Renal pelvis (tissue), 12 donors: ENCODE measurements at places on chromosomes 3 and 15.

GRCh38 chr3:65174713-65175112, 486.9 kb upstream of the ADAMTS9 start:
- DNase-seq, result no peak

DNA sequence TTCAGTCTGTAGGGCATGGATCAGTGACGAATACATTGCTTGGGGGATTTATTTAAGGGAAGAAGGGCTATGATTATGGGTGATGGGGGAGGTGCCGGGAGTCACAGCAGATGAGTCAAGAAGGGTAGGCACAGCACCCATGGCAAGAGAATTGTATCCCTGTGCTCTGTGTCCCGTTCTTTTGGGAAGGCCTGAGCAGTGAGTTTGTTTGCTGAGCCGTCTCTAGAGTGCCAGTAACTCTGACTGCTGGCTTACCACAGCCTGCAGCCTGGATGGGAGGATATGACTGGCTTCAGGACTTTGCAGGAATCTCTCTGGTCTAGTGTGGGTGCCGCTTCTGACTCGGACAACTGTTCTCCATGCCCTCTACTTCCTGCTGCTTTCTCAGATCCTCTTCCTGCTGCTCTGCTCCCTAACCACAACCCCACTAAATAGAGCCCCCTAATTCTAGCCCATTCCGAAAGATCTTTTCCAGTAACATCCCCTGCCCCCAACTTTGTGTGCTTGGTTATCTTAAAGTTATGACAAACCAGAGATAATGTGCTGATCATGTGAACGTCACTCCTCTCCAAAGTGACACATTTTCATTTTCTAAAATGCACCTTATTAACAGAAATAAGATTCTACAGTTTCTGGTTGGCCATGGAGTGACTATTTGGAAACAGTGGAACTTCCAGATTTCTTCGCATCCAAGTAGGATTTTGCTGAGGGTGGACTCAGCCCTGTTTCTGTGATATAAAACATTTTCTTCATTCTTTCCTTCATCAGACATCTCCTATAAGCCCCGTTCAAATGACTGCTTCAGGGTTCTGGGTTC, 239.0 kb downstream of the SLCO3A1 start:
- DNase-seq, result no peak

- no peak for DNase-seq
These were observed 41.0 kb upstream of the ABHD10 start for GRCh38 chr3:111937871-111938270.

GRCh38 chr15:73364070-73364469, 4.7 kb downstream of the HCN4 start:
- DNase-seq, result no peak

DNA sequence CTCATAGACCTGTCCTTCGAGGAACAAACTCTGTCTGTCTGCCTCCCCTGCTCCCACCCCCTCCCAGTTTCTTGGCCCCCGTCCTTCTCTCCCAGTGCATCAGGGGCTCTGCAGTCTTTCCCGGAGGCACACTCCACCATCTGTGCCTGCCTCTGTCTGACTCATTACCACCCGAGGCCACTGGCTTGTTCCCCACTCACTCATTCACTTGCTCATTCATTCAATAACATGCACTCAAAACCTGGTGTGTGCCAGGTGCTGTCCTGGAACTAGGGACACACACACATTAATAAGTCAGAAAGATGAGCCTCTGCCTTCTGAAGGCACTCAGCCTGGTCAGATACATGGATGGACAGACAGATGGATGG, 12.4 kb downstream of the AMIGO3 start:
- no peak for DNase-seq

- DNase-seq, result no peak
These were observed 305.6 kb upstream of the SEMA6D start for GRCh38 chr15:47411733-47412132.

DNA sequence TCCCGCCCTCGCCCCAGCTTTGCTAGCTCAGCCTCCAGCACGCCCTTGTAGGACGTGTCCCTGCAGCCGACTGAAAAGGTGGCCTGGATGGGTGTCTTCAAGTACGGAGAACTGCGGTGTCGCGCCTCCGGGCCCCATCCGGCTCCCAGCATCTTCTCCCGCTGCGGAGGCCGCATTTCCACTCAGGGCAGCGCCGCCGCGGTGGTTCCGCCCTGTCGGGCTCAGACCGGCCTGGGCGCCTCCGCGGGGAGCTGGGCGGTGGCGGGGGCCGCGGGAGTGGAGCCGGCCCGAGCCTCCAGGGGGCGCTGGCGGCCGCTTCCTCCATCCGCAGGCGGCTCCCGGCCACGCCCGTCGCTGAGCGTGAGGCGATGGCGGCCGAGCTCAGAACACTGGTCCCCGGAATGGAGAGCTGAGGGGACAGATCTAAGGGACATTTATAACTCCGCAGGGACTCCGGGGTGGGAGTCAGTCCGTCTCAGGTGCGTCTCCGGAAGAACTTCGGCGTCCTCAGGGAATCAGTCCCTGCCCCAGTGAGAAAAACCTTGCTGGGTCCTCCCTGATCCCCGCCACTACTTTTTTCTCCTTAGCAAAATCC, 13.6 kb upstream of the SMCO1 start:
- DNase-seq, result peak; percentile 73

- no peak for DNase-seq
These were observed 285.8 kb upstream of the SEMA6D start for GRCh38 chr15:47431501-47431900.

- DNase-seq, result no peak
These were observed 22.5 kb downstream of the CHST14 start for GRCh38 chr15:40493089-40493840.

DNA sequence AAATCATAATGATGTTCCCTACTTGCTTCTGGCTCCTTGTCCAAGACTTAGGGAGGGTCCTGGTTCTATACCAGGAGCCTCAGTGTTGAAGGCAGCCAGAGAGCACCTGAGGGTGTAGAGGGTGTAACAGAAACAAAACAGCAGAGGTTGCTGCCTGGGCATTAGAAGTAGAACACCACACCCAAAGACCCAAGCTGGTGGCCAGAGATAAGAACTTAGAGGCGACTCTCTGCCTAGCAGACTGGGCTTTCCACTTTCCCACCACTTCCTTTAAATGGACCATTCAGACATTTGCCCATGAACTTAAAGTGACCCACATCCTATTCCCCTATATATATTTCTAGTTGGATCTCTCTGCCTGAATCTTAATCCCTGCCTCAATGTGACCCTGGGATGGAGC, 189.8 kb downstream of the KLF13 start:
- no peak for DNase-seq

DNA sequence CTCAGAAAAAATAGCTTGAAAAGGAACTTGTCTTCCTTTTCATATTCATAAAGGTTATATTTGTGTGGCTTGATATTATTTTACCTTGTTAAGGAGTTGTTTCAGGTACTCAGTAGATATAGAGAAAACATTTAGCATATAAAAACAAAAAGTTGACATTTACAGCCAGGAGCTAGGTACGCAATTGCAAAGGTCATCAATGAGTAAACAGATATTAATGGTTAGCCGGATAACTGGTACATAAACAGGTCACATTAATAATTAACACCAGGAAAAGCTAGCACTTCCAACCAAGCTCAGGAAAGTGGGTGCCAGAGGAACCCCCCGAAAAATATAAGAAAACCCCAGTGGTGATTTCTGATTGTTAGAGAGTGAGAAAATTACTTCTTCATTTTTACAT, 146.6 kb upstream of the NR2F2 start:
- DNase-seq, result no peak

- DNase-seq, result no peak
These were observed 6.4 kb downstream of the SIAH2 start for GRCh38 chr3:150756491-150757059.

- DNase-seq, result no peak
These were observed 82.3 kb downstream of the RBPMS2 start for GRCh38 chr15:64693134-64693533.

DNA sequence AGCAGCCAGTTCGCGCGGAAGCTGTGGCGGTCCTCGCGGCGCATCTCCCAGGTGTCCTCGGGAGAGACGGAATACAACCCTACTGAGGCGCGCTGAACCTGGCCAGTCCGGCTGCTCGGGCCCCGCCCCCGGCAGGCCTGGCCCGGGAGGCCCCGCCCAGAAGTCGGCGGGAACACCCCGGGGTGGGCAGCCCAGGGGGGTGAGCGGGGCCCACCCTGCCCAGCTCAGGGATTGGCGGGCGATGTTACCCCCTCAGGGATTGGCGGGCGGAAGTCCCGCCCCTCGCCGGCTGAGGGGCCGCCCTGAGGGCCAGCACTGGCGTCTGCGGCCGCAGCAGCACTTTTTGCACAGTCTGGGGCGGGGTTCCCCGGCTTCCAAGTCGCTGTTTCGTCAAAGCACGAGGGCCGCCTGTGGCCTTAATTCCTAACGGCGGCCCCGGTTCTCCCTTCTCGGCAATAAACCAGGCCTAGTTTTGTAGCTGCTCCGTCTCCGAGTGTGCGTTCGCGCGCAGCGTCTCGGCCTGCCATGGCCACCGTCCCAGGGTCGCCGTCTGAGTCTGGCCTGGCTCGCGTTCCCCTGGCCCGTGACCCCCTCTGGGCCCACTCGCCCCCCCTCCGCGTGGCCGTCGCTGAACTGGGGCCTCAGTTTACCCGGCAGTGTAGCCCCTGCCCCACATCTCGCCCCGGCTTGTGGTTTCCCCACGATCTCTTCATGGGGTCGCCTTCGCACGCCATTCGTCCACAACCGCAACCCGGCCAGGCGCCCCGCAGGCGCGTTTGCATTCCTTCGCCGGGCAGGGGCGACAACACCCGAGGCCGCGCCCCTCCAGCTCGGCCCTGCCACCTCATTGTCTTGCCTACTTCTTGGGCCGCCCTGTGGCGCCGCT, 30.0 kb downstream of the NBEAL2 start:
- peak; percentile 93 for DNase-seq

DNA sequence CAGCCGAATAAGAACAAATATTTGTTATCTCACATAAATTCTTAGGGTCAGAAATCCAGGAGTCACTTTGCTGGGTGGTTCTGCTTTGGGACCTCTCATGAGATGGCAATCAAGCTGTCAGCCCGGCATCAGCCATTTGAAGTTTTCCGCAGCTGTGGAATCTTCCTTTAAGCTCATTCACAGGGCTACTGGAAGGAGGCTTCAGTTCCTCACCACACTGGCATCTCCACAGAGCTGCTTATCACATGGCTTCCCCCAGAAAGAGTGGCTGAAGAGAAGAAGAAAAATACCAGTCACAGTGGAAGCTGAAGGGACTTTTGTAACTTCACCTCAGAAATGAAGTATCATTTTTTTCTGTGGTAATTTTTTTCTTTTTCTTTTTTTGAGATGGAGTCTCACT, 267.7 kb downstream of the CHL1 start:
- DNase-seq, result no peak

DNA sequence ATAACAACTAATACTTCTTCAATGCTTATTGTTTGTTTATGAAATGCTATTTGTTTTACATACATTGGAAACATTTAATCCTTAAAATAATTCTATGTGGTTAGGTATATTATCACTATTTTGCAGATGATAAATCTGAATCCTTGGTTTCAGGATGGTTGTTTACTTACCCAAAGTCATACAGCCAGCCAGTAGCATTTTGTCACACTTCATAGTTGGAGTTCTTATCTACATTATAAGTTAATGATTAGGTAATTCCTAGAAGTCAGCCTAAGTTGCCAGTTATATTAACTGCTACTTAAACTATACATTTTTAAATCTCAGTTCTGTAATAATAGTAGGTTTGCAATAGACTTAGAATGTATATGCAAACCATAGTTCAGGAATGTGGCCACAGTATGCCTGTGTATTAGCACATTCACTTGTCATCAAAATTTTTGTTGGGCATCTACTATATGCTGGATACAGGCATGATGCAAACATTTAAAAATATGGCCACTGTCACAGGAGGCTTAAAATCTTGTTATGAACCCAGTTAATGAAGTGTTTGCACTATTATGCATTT, 187.9 kb downstream of the UBE2E2 start:
- DNase-seq, result no peak

DNA sequence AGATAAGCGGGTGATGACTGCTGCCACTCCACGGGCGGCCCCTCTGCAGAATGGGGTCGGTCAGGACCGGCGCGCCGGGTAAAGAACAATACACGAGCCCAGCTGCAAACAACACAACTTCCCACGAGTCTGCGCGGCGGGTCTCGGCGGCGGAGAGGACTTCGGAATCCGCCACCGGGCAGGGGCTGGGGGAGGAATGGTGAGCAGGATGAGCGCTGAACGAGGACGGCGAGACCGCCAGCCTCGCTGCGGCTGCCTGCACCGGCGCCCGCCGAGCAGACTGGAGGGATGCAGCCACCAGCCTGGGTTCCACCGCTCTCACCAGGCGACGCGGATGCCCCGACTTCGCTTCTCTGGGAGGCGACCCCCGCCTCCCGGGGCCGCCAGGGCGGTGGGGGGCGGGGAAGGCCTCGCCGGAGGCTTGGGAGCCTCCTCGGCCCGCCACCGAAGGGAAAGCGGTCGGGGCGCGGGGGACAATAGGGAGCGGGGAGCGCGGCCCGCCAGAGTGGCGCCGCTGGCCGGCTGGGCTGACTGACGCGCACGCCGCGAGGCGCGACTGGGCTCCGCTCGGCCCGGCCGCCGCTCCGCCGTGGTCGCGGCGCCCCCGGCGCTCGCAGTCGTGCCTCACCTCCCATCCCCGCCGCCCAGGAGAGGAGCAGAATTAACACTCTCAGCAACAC, 515 bp downstream of the ADAM10 start:
- peak; percentile 54 for DNase-seq

DNA sequence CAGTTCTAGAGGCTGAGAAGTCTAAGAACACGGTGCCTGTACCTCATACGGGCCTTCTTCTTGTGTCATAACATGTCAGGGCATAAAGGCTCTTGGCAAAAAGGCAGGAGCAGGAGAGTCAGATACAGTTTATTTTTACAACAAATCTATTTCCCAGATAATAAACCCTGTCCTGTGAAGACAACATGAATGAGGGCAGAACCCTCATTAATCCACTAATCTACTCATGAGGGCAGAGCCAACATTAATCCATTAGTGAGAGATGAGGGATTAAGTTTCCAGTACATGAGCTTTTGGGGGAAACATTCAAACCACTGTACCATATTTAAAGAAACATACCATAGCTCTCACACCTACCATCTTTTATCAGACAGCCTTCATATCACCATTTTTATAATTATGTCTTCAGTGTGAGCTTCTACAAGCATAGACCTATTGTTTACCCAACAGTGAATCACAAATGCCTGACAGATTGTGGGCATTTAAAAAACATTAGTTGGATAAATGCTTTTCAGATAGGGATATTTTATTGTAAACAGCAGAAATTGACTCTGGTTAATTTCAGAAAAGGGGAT, 645.8 kb downstream of the GRM7 start:
- DNase-seq, result no peak

DNA sequence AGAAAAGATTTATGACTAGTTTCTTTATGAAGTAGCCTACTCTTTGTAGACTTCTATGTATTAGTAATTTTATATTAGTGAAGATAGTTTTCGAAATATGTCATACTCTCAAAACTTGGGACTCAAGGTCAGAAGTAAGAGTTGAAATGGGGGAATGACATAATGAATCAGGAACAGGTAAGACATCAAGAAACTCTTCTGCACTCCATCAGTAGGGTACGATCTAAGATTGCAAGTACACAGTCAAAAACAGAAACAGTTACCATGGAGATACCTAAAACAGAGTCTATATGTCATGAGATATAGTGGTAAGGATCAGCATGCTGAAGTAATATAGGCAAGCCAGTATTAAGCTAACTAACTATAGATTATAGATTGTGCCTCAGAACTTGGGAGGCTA, 187.0 kb upstream of the MLF1 start:
- DNase-seq, result no peak

- DNase-seq, result no peak
These were observed 210.7 kb downstream of the PDCD6IP start for GRCh38 chr3:34008836-34009809.
